ENCODE measurements at places on chromosomes 5 and 9.
A peak's percentile ranks its signal among the peaks of the same experiment; 100 is the strongest.

GRCh38 chr5:151181818-151182523, 24.4 kb upstream of the ANXA6 start:
- DNase-seq, result no peak

DNA sequence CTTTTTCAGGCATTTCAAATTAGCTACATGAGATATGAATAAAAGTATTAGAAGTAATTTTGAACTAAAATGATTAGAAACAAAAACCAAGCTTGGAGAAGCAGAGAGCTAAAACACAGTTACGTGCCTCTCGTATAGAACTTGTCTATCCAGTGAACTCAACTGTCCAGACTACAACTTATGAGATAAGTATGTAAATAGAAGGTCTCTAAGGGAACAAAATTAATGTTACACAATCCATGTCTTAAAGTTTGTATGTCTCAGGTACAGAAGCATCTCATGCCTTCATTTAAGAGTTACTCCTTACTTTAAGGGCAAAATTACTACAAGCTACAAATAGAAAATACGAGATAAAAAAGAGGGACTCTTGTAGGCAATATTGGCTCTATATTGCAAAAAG, 316.8 kb downstream of the CETN3 start:
- DNase-seq, result no peak

DNA sequence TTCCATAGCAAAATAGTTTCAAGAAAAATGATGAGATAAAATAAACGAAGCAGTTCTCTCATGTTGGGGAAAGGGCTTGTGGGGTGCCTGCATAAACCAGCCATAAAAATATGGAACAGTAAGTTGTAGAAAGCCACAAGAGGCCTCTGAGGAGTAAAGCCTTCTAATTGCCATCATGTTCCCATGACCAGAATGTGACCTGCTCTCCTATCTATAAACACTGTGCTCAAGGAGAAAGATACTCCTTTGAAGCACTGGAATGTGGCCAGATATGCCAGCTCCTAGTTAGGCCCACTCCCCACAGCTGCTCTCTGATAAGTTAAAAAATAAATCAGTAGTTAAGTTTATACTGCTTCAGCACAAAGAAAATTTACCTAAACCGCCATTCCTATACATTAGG, 65.8 kb downstream of the SETX start:
- DNase-seq, result no peak

GRCh38 chr9:19379283-19379682, 753 bp downstream of the RPS6 start:
- DNase-seq, result no peak

DNA sequence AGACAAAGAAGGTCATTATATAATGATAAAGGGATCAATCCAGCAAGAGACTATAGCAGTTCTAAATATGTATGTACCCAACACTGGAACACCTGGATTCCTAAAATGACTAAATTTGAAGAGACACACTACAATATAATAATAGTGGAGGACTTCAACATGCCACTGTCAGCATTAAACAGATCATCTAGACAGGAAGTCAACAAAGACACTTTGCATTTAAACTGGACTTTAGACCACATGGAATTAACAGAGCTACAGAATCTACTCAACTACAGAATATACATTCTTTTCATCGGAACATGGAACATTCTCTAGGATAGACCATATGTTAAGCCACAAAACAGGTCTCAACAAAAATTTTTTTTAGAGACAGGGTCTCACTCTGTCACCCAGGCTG, 58.3 kb upstream of the TLX3 start:
- DNase-seq, result no peak

DNA sequence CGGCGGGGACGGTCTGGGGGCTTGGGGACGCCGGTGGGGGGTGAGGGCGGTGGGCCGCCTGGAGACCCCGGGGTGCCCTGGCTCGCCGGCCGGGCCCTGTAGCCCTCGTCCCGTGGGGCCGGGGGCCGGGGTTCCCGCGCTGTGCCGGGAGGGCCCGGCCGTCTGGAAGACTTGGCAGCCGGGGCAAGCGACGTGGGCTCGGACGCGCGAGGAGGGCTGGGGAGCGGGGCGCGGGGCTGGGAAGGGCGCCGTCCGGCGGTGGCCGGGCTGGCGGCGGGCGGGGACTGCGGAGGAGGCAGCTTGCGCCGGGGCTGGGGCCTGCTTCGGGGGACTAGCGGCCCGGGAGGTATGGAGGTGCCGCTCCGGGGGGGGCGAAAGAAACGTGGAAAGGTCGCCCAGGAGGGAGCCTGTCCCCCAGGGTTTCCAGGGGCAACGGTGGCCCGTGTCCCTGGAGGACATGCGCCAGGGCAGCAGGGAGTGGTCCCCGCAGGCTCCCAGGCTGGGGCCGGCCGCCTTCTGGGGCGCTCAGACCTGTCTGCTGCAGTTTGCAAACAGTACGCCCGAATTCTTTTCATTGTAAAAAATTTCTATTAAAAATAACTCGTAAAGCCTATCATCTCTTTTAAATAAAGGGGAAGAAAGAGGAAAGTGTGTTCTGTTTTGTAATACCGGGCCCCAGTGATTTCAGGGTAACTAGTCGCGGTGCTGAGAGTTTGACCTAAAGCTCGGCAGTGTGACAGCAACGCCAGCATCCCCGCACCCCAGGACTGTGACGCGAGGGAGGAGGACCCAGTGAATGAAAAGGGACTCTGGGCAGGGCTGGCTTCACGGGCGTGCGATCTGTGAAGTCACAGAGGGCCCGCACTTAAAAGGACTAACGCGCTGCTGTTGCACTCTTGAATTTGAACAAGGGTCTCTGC, 752 bp upstream of the ANKH start:
- DNase-seq, result peak; percentile 82

DNA sequence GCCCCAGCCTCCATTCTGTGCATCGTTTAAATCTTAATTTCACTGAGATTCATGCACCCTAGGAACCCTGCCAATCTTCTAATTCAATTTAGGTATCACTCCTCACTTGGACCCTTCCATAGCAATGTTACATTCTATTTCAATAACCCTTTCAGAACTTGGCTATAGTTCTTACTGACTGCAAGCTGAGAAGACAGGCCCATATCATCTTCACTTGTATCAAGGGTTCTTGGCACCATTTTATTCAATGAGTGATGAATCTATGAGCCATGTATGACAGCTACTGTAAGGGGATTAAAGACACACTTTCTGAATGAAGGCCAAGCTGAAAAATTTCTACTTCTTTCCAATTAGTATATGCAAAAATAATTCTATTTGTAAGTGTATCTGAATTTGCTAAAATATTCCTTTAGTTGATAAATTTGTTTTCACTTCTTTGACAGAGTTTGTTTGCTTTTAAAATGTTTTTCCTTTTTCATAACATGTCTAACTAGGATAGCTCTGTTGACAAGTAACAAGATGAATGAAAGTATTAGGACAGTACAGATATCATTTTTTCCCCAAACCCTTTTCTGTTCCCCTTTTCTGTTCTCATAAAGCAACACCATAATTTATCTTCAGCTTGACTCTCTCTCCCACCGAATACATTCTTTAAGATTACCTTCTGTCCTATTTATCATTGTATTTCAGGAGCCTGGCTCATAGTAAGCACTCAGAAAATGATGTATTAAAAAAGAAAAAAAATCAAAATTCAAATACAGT, 9.6 kb downstream of the ITGA2 start:
- DNase-seq, result no peak

DNA sequence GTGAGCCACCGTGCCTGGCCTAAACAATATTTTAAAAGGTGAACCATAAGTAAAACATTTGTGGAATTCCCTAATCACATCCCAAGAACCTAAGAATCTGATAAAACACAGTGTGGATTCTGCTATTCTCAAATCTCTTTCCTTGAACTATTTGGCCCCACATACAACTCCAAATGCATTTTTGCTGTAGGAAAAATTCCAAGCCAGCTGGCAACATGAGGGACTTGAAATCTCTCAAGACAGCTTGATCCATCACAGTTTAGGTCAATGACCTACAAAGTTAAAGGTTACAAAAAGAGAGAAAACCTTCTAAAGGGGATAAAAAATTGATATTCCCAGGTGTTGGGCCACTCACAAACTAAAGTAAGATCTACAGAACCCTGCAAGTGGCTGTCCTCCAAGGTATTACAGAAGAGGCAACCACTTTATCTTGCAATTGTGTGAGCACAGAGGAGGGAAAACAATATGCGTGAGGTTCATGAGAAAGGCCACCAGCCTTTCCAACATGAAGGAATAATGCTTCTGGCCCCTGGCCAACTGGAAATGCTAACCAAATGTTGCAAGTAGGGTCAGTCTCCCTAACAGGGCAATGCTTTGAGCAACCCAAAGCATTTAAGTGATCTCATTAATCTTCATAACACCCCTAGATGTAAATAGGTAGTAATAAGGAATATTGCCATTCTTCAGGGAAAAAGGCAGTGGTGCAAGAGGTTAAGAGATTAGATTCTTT, 221.4 kb downstream of the SEMA5A start:
- DNase-seq, result no peak

- DNase-seq, result peak; percentile 70
Observed at GRCh38 chr9:21974722-21975409, 19.3 kb downstream of the CDKN2A start.

DNA sequence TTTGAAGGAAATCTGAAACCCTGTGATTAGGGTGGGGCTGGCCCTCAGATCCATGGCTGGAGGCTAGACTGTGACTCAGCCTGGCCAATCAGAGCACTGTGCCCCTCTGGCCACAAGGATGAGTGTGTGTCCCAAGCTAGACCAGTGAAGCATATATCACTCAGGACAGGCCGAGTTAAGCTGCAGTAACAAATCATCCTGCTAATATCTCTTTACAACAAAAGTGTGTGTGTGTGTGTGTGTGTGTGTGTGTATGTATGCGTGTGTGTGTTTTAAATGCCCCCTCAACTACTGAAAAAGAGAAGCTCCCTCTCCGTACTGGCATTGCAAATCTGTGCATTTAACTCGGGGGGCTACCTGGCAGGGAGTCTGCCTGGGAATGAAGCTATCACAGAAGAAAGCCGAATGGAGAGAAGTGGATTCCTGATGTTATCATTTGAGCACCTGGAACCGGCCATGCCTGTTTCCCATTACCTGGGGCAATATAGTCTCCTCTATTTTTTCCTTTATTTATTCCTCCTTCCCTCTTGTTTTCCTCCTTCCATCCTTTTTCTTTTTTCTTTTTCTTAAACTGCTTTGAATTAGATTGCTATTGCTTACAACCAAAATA, 25.6 kb downstream of the STC2 start:
- DNase-seq, result no peak

DNA sequence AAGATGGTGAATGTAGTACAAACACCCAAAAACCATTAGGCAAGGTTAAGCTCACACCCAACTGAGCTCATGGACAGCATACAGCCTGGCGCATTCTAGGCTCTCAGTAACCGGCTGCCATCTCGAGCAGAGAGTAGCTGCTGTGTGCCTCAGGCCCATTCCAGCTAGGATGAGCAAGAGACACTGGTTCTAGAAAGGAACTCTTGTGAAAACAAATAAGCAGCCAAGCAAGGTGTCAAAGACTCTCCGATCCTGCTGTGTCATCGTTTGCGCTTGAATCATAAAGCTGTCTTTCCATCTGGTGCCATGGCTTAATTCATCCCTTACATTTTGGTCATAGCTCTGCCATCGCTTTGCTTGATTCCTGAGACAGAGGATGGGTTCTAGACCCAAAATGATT, 135.4 kb upstream of the MSX2 start:
- DNase-seq, result no peak

- DNase-seq, result no peak
Observed at GRCh38 chr9:72427801-72428200, 62.8 kb upstream of the ZFAND5 start.

DNA sequence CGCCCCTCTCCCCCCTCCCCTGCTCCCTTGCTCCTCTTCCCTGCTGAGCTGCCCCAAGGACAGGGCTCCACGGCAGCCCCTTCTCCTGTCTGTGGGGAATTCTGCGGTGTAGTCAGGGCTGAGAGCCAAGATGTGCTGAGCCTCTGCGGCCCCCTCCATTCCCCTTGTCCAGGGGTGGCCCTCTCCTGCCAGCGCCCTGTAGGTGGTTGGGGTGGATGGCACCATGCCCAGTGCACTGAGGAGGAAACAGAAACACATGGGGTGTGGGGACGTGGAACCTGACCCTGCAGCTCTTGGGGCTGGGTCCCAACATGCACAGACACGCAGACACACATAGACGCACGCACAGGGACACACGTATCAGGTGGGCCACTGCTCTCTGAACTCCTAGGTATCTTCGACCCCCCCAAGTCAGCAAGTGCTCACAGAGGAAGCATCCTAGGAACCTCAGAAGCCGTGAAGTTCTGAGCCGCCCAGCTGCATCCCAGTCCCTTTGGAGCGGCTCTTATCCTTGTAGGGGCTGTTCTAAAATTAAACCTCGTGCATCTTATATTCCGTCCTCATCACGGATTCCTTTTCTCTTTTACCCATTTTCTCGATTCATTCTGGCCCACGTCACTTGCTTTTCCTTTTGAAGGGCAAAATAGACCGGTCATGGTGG, 64.8 kb downstream of the HMCN2 start:
- DNase-seq, result no peak

DNA sequence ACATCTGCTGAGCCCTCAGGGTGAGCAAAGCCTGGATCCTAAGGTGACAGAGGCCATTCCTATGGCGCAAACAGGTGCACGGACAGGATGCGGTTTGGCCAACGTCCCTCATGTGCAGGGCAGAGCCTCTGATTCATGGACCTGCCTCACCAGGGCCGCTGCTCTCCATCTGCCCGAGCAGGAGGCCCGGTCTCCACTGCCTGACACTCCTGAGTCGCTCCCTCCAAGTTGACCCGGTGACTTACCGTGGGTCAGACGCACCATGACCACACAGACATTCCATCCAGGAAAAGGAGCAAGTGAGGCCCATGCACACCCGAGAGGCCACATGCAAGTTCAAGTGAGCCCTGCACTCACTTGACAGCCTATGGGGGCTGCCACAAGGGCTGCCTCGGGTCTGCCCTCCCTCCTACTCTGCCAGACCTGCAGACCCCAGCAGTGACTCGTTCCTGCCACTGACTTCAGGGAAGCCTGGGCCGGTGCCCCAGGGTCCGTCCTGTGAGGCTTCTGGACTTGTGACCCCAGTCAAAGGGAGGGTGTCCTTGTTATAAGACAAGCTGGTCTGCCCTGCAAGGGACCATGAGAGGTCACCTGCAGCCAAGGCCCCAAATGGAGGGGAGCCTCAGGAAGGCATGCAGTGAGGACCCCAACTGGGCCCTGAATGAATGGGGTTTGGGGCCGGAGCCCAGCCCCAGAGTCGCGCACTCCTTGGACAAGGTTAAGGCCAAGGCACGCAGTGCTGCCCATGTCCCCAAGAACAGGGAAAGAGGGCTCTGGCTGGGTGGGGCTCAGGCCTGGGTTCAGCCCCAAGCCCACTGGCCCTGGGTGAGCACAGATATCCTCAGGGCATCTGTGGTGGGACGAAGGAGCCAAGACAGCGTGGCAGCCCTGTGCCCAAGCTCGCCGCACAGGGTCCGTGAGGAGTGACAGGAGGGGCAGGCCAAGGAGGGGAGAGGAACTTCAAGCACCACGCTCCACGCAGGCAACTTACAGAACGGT, 10.1 kb downstream of the BRD3OS start:
- DNase-seq, result no peak

DNA sequence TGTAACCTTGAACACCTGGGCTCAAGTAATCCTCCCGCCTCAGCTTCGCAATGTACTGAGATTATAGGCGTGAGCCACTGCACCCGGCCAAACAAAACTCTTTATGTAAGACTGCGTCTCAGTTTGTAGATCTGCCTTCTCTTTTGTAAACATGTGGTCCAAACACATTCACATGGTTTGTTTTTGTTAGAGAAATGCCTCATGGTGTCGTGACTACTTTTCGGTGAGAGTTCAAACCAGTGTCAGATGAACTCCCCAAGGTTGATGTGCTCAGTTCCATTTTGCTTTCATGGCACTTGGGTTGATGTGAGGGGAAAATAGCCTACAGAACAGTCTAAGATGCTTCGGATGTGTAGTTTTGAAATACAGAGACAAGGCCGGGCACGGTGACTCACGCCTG, 231.6 kb downstream of the GOLPH3 start:
- no peak for DNase-seq

Data from activated CD4-positive, alpha-beta T cell treated with anti-CD3 and anti-CD28 coated beads for 36 hours (primary cell).